Hepatocyte (in vitro differentiated cells): ENCODE measurements at places on chromosomes 7 and 10. TPM values are rescaled to one million over a fixed set of nuclear protein-coding genes. Genes with fewer than 3 reads are reported as not detected.
A peak's percentile ranks its signal among the peaks of the same experiment; 100 is the strongest.

GRCh38 chr10:70693619-70694335 is 21.5 kb downstream of the ADAMTS14 start:
- H3K27ac ChIP-seq: peak overlapping the region; percentile 43
- H3K27me3 ChIP-seq: no peaks in the 10 kb centered on the region
- H3K4me3 ChIP-seq: no peak overlapping the region
- H3K36me3 ChIP-seq: no peaks in the 10 kb centered on the region
- H3K4me1 ChIP-seq: peaks cover 10% of the 10 kb centered on the region

GRCh38 chr10:101894742-101895141 is 51.1 kb upstream of the KCNIP2 start:
- H3K27ac ChIP-seq: no peak overlapping the region
- peak; percentile 23 for DNase-seq
- H3K4me3 ChIP-seq: no peak overlapping the region
- H3K4me1 ChIP-seq: no peaks in the 10 kb centered on the region
- no peaks in the 10 kb centered on the region for H3K36me3 ChIP-seq

The FAM131B gene
- 1.9 and 2.5 TPM in 2 replicates for total RNA-seq

GRCh38 chr10:123287594-123288247 is 133.5 kb downstream of the BUB3 start:
- no peak overlapping the region for H3K4me3 ChIP-seq
- no peaks in the 10 kb centered on the region for H3K36me3 ChIP-seq
- DNase-seq: no peak
- H3K27me3 ChIP-seq: no peaks in the 10 kb centered on the region
- no peak overlapping the region for H3K27ac ChIP-seq
